ENCODE measurements at places on chromosomes 16 and 17.
A peak's percentile ranks its signal among the peaks of the same experiment; 100 is the strongest.

DNA sequence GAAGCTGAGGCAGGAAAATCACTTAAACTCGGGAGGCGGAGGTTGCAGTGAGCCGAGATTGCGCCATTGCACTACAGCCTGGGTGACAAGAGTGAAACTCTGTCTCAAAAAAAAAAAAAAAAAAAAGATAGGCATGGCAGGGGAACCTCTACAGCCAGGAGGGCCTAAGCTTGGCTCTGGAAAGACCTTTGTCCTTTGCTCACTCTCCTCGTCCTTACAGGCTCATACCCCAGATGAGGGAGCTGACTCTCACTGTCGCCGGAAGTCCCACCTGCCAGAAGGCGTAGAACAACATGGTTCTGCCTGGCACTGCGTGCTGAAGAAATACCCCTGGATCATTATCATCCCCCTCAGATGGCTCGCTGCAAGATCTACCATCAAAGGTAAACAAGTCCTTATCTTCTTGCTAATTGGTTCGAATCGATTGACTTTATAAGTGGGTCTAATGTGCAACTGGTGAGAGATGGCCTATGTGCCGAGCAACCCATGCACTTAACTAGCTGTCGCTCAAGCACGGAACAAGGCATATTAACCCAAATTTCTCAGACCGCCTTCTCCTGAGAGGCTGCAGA is 29.7 kb downstream of the RTN4RL1 start:
- no peak for DNase-seq

GRCh38 chr17:18224387-18225120 is 881 bp upstream of the LLGL1 start:
- DNase-seq = no peak

- DNase-seq = no peak
Measured at GRCh38 chr16:53822936-53823529, 119.1 kb downstream of the FTO start.

DNA sequence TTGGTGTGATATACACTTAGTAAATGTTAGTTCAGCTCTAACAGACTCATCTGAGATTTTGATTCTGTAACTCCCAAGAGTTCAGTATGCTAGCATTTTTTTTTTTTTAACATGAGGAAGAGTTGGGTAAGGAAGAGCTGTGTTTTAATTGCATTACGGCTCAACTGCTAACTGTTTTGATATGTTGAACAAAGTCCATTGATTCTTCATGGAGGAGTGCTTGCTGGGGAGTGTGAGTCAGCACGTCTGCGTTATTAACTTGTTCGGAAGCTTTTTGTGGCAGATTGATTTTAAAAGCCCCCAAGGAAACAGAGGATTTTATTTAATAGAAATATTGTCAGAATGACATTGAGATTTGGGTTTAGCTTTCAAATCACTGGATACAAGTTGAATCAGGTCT is 45.8 kb downstream of the PITPNC1 start:
- DNase-seq = no peak

DNA sequence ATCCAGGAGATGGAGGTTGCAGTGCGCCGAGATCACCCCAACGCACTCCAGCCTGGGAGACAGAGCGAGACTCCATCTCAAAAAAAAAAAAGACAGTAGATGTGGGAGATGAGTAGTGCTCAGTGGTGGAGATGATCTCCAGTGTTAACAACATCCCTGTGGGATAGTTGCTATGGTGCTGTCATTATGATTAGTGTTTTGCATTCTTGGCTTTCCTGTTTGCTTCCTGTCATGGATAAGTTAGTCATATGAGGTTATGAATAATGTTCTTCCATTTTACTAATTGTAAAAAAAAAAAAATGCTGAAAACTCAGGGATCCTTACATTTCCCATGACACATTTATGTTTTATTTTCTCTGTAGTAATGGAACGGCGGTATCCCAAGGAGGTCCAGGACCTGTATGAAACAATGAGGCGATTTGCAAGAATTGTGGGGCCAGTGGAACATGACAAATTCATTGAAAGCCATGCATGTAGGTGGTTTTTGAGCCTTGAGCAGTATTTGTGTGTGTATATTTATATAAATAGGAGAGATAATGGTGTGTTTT is 24.5 kb upstream of the DUSP14 start:
- DNase-seq = no peak

- DNase-seq = no peak
Measured at GRCh38 chr16:84380405-84380804, 12.1 kb downstream of the ATP2C2 start.

DNA sequence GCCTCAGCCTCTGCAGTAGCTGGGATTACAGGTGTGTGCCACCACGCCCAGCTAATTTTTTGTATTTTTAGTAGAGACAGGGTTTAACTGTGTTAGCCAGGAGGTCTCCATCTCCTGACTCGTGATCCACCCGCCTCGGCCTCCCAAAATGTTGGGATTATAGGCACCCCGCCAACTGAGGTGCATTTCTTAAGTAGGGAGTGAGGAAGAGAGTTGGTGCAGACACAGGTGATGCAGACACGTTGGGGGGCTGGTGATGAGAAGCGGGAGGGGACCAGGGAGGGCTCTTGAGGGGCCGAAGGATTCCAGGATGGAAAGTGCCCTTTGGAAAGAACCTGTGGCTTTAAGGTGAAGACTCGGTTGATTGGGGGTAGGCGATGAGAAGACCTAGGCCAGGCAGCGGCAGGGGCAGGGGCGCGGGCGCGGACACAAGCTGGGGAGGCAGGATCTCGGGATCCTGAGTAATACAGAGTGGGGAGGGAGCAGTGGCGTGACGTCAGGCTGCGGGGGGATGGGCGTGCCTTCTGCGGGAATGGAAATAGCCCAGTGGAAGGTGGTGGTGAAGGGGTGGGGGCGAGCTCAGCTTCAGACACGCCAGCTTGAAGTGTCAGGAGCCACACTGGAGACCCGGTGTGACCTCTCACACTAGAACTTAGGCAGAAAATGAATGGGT is 2.5 kb upstream of the ATP6V0C start:
- DNase-seq = no peak

DNA sequence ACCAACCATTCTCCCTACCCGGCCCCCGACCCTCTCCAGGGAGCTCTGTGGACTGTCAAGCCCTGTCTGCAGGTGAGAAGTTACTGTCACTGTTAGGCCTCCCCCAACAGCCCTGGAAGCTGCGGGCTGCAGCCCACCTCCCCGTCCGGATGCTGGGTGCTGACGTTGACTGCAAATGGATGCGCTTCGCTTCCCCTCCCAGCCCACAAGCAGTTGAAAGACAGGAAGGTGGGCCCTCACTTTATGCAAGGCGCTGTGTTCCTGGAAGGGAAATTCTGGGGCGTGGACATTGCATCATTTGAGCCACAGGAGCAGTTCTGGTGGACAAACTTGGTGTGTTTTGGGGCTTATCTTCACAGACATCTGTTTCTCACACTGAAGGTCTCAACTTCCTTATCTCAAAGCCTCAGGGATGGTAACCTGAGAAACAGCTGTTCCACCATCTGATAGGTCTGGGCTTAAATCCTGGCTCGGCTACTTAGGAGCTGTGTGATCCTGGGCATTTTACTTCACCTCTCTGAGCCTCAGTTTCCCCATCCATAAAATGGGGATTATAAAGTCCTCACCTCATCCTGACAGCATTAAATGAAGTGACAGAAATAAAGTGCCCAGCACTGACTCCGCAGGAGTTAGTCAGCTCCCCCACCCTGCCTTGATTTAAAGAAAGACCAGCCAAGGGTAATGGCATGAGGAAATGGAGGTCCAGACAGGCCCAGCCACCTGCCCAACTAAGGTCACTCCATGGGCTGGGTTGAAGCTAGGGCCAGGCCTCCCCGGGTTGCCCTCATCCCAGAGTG is 4.6 kb upstream of the DRC7 start:
- peak; percentile 80 for DNase-seq

GRCh38 chr17:50239937-50240336 is 34.3 kb upstream of the TMEM92 start:
- DNase-seq = no peak

DNA sequence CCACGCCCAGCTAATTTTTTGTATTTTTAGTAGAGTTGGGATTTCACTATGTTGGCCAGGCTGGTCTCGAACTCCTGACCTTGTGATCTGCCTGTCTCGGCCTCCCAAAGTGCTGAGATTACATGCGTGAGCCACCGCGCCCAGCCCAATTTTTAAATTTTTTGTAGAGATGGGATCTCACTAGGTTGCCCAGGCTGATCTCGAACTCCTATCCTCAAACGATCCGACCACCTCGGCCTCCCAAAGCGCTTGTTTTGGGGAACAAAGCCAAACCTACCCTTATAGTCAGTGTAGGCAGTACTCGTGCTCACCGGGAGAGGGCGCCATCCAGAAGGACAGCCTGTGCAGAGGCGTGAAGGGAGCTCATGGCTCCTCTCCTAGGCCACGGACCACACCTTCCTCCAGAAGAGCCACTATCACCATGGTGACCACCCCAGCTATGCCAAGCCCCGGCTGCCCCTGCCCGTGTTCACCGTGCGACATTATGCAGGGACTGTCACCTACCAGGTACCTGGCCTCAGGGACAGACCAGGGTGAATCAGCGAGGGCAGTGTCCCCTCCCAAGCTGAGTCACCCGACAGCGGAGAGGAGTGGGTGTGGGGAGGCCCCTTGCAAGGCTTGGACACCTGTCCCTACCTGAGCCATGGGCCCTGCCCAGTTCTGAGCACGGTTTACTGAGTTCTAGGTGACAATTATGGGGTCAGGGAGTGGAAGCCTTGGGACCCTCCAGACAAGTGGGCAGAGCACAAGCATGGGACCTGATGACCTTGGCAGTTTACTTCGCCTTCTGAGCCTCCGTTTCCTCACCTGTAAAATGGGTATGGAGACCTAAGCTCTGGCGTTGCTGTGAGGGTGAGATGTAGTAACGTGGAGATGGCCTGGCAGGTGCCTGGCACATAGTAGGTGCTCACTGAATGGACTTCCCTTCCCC is 13.7 kb downstream of the MYO15B start:
- DNase-seq = peak; percentile 82

DNA sequence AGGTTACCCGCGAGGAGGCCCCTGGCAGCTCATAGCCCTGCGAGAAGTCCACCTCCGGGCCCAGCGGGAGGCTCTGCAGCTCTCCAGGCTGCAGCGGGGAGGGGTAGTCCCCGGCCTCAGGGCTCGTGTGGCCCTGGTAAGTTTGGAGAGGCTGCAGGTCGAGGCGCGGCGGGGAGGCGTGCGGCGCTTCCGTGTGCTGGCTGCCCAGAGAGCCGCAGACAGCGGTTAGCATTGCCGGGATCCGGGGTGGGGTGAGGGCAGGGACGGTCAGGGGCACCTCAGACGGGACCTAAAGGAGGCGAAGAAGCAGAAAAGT is 2.8 kb downstream of the SP6 start:
- no peak for DNase-seq

DNA sequence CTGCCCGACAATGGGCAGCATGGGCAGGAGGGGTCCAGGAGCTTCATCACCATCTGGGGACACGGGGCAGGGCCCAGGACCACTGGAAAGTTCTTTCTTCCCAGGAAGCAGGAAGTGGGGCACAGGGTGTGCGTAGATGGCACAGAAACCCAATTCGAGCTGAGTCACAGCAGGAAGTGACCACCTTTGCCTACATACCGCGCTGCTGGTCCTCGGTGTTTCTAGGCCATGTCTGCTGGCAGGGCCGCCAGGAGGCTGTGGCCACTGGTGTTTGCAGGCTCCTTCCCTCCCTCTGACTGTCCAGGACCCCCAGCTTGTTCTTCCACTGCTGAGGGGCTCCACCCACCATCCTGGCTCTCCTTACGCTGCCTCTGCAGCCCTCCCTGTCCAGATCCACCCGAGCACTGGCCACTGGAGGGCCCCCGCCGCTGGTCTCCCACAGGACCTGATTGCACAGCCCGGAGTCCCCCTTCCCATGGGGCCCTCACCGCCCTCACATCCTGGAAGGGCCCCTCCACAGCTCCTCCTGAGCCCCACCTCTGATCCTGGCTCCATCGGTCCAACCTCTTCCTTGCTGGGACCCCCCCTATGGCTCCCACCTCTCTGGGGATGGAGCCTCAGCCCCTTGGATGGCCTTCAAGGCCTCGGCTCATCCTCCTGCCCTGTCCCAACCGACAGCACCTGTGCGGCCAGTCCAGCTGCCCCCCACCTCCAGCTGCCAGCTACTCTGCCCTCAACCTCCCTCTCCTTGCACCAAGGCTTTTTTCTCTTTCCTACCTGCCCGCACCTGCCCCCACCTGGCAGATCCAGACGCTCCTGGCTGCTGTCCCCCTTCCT is 14.5 kb upstream of the RASD1 start:
- DNase-seq = no peak

GRCh38 chr16:28572696-28573510 is 19.2 kb downstream of the SGF29 start:
- no peak for DNase-seq

DNA sequence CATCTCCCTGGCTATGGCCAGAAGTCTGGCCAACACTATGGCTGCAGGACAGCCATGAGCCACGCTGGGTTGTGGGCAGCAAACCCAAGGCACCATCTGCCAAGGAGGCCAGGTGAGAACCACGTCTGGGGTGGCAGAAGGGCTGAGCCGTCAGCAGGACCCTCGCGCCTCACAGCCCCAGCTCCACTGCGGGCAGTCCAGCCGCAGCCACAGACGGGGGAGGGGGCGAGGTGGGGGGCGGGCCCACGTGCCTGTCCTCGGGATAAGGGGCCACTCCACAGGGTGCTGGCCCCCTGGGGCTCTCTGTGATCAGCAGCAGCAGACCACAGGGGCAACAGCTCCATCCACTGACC is 6.5 kb upstream of the BAIAP2 start:
- no peak for DNase-seq

DNA sequence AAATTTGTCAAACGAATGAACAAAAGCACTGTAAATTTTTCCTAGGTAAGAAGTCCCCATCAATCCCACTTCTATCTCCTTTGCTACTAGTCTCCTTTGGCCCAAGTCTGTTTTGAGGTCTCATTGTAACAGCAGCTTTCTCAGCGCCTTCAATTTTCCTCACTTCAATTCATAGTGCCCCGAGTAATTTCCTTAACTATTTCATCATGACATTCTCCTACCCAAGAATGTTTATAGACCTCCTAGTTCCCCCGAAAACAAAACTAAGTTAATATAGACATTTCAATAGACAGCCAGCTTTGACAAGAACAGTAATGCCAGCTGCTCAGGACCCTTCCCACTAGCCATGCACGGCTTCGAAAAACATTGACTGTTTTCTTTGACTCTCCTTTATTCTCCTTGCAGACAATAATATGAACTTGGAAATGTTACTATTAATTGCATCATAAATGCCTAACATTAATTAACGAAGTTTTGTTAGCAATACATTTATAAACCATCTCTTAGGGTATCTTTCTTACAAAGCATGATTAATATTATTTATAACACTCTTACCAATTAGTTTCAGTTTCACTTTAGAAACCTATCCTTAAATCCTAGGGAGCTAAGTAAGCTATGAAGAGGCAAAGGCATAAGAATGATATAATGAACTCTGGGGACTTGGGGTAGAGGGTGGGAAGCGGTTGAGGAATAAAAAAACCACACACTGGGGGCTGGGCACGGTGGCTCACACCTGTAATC is 22.8 kb downstream of the GLG1 start:
- no peak for DNase-seq

DNA sequence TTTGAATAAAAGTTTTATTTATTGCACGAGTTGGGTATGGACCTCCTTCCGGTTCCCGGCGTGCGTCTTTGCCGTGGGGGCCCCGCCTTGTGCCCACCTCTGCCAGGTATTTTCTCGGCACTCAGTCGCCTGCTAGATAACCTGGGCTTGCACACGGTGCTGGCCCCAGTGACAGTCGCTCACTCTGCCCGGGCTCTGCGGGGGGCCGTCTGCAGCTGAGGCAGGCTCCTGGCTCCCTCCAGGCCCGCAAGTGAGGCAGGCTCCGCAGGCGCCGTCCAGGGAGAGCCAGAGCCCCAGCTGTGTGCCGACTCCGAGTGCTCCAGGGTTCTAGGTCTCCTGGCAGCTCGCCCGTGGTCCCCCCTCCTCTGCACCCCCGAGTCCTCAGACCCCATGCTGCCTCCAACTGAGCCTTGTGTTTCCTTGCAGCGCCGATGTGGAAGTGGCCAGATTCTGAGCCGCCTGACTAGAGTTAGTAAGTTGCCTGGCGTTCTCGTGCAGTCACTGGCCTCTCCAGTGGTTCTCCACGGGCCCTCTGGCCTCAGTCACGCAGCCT is 54.7 kb upstream of the PVALEF start:
- DNase-seq = no peak

Measured in activated CD8-positive, alpha-beta memory T cell treated with anti-CD3 and anti-CD28 coated beads for 24 hours (primary cell).